ENCODE measurements at places on chromosomes 3 and 15. TPM values are rescaled to one million over a fixed set of nuclear protein-coding genes. Genes with fewer than 3 reads are reported as not detected.

IGSF11 gene
- total RNA-seq: 6.6 TPM

SEMA5B gene
- total RNA-seq: 0.43 TPM

GOLGA6D gene
- total RNA-seq: 0.12 TPM

ARPP19 gene
- 110 TPM for total RNA-seq

All from A549 treated with RU486 at 1 μM for 4 hours (cell line).